ENCODE measurements at places on chromosomes 3 and 15. TPM values are rescaled to one million over a fixed set of nuclear protein-coding genes. Genes with fewer than 3 reads are reported as not detected.

- no peak for DNase-seq
Observed at GRCh38 chr15:33055962-33056361, 138.6 kb downstream of the FMN1 start.

Gene SRGAP3
- total RNA-seq, result not detected

GRCh38 chr3:194261581-194262063 is 89.5 kb downstream of the CPN2 start:
- DNase-seq, result no peak

GRCh38 chr3:121681792-121682191 is 21.1 kb upstream of the HCLS1 start:
- no peak for DNase-seq

GRCh38 chr15:75830910-75831805 is 12.1 kb upstream of the UBE2Q2 start:
- DNase-seq, result no peak

Gene COL8A1
- 251 TPM for total RNA-seq

Data from pulmonary artery endothelial cell (primary cell).